Activated CD8-positive, alpha-beta T cell treated with anti-CD3 and anti-CD28 coated beads, Interleukin-2, amount 10 ng/mL, durations not matched to agents 7 days and 5 days (primary cell): ENCODE measurements at places on chromosomes 11 and 22. TPM values are rescaled to one million over a fixed set of nuclear protein-coding genes. Genes with fewer than 3 reads are reported as not detected.

GRCh38 chr11:124873951-124874350 lies 8.7 kb downstream of the ROBO3 start:
- H3K4me3 ChIP-seq, result no peak overlapping the region
- peaks cover 62% of the 10 kb centered on the region for H3K27me3 ChIP-seq
- no peaks in the 10 kb centered on the region for H3K36me3 ChIP-seq
- no peak for DNase-seq
- H3K27ac ChIP-seq, result no peak overlapping the region
- H3K4me1 ChIP-seq, result peaks cover 29% of the 10 kb centered on the region

DNA sequence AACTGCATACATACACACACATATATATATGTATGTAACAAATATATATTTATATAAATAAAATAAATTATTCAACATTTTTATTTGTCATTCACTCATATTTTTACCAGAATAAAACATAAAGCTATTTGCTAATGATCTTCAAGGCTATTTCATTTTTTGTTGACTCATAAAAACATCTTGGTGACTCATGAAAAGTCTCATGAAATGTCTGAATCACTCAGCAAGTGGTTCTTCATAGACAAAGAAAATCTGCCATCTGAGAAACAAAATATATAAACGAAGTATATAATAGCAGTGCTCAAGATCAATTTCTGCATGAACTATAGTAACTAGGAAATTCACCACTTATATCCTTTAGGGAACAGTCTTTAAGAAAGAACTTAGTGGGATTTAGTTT lies 764.8 kb upstream of the FAT3 start:
- no peak for DNase-seq
- no peak overlapping the region for H3K4me3 ChIP-seq
- no peaks in the 10 kb centered on the region for H3K4me1 ChIP-seq
- no peaks in the 10 kb centered on the region for H3K27me3 ChIP-seq
- H3K27ac ChIP-seq, result no peak overlapping the region

- H3K36me3 ChIP-seq, result no peaks in the 10 kb centered on the region
- peak within 1 kb of the TSS; percentile 57 for H3K4me3 ChIP-seq
- DNase-seq, result no peak
- H3K27me3 ChIP-seq, result peaks cover 56% of the 10 kb centered on the region
Measured at GRCh38 chr22:37519268-37520195, at the start of gene CARD10. Gene CARD10, minus strand, starts transcription at chr22:37519415. Its CDS starts 215 bp downstream, at chr22:37519200.

DNA sequence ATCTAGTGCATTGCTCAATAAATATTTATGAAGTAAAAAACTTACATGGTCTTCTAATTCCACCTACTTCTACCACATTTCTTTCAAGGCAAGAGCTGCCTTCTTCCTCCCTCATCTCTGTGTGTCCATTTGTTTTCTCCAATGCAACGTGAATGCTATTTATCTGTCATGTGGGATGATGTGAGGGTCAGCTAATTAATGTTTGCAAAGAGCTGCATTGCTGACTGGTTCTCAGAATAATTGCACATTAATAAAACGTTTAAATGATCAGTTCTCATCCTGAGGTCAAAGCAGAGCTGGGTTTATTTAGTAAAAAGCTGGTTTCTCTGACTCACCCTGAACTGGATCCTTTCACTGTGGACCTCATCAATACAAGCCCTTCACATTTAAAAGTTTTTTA lies 8.7 kb downstream of the TENM4 start:
- H3K4me1 ChIP-seq, result no peaks in the 10 kb centered on the region
- H3K4me3 ChIP-seq, result no peak overlapping the region
- H3K27me3 ChIP-seq, result peaks cover 16% of the 10 kb centered on the region
- no peak overlapping the region for H3K27ac ChIP-seq
- no peak for DNase-seq

GRCh38 chr11:60301178-60301577 lies 20.7 kb downstream of the MS4A4A start:
- H3K4me1 ChIP-seq, result no peaks in the 10 kb centered on the region
- H3K36me3 ChIP-seq, result no peaks in the 10 kb centered on the region
- H3K27ac ChIP-seq, result no peak overlapping the region

DNA sequence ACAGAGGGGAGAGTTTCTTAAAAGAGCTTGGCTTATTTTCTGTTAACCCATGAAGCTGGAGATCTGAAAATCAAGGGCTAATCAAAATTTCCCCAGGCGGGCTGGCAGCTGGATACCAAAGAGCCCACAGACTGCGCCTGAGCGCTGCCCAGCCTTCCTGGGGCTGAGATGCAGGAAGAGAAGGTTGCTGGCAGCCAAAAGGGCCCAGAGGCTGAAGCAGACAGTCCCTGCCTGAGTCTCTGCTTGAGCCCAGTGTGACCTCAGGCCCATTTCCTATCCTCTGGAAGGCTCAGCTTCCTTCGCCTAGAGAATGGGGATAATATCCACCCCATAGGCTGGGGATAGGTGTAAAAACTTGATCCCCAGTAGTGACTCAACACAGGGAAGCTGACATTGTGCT lies 49.1 kb downstream of the ARRB1 start:
- DNase-seq, result no peak
- H3K36me3 ChIP-seq, result peaks cover 3% of the 10 kb centered on the region
- no peaks in the 10 kb centered on the region for H3K27me3 ChIP-seq
- no peak overlapping the region for H3K4me3 ChIP-seq
- no peak overlapping the region for H3K27ac ChIP-seq

GRCh38 chr11:106070606-106071005 lies 6.5 kb downstream of the KBTBD3 start:
- H3K36me3 ChIP-seq, result peaks cover 6% of the 10 kb centered on the region
- no peak for DNase-seq
- H3K4me3 ChIP-seq, result no peak overlapping the region
- H3K27me3 ChIP-seq, result no peaks in the 10 kb centered on the region

DNA sequence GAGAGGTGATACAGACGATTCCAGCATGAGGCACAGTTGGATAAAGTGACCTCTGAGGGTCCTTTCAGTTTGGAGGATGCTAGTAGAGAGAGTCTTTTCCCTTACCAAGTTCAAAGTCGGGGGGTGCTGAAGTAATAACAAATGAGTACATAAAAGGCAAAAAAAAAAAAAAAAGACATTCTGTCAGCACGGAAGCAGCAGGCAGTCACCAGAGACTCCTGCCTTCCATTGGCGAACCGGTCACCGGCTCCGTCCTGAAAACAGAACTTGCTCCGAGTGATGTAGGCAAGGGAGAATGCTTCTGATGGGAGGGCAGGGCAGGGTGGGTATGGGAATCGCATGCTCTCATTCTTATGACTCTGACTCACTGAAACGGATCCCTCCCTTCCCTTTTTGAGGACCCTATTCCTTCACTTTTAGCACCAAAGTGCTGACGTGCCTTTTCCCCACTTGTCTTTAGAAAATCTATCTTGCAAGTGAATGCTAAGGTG lies 65.9 kb downstream of the PRR5L start:
- no peak overlapping the region for H3K4me3 ChIP-seq
- DNase-seq, result no peak
- H3K27me3 ChIP-seq, result peaks cover 43% of the 10 kb centered on the region
- no peaks in the 10 kb centered on the region for H3K36me3 ChIP-seq

DNA sequence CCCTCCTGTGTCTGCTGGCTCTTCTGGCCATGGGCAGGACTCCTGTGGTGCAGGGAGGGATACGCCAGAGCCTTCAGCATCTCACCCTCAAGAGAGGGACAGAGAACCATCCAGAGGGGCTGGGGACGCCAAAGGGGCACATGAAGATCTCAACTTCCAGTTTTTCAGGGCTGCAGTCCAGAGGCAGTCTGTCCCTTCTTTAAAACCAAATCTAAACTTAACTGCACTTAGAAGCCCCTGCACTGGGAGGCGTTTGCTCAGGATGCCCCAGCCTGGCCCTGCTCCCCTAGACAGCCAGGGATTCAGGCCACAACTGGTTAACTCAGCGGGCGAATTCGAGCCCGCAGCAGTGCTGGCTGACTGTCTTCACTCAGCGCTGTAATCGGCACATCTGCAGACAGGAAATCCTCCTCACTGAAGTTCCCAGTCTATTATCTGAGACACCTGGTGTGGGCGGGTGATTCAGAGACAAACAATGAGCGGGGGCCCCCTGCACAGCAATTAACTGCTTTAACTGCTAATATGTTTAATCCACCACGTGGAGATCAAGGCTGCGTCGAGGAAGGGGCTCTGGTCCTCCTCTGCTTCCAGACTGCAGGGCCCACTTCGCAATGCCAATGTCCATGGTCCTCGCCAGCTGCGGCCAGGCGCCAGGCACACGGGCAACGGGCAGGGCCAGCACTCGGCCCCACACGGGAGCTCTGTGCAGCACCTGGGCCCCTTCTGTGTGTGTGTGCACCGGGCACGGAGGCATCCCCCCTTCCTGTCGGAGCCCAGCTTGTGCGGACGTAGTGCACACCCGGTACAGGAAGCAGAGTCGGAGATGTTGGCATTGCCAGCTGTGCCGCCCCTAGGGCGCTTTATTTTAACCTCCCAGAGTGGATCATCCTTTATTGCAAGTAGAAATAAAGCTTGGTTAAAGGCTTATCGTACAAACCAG lies 36.9 kb upstream of the GNB1L start:
- DNase-seq, result peak; percentile 80
- peak overlapping the region; percentile 70 for H3K4me3 ChIP-seq
- H3K36me3 ChIP-seq, result peaks cover 8% of the 10 kb centered on the region
- H3K4me1 ChIP-seq, result peaks cover 59% of the 10 kb centered on the region
- H3K27me3 ChIP-seq, result no peaks in the 10 kb centered on the region
- H3K27ac ChIP-seq, result peak overlapping the region; percentile 89

DNA sequence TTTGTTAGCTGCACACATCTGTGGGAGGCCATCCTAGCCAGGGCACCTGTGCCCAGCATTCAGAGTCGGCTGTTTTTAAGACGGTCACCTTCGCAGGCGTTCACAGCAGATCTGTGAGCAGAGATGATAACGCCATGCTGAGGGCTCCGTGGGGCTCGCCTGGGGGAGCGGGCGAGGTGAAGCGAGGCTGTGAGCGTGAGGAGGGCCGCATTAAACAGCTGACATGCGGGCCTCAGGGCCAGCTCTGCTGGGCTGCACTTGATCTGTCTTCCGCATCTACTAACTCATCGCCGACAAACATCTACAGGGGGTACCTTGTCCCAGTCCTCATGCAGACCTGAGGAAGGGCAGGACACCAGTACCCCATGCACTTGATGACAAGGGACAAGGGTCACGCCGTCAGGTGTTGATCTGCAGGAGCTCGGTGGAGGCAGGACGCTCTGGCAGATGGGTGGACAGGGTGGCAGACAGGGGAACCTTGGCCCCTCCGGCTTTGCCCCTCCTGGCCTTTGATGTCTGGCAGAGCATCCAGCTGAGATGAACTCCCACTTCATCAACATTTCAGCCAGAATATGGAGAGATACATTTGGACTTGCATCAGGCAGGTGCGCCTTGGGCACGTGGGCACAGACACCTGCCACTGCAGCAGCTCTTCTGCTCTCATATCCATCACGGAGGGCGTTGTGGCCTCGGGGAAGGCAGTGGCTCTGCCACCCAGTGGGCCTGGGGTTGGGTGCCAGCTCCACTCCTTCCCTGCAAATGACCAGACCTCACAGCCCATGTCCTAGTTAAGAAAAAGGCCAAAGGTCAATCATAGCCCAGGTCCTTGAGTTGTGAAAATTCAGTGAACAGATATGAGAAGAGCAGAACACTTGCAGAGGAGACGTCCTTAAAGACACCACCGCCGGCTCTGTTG lies 822.9 kb downstream of the BRD1 start:
- DNase-seq, result peak; percentile 5
- no peaks in the 10 kb centered on the region for H3K4me1 ChIP-seq
- H3K27me3 ChIP-seq, result no peaks in the 10 kb centered on the region
- H3K36me3 ChIP-seq, result no peaks in the 10 kb centered on the region

- H3K4me3 ChIP-seq, result no peak overlapping the region
- no peak for DNase-seq
- no peak overlapping the region for H3K27ac ChIP-seq
- H3K4me1 ChIP-seq, result no peaks in the 10 kb centered on the region
Measured at GRCh38 chr22:44524806-44525205, 26.8 kb upstream of the RTL6 start.

DNA sequence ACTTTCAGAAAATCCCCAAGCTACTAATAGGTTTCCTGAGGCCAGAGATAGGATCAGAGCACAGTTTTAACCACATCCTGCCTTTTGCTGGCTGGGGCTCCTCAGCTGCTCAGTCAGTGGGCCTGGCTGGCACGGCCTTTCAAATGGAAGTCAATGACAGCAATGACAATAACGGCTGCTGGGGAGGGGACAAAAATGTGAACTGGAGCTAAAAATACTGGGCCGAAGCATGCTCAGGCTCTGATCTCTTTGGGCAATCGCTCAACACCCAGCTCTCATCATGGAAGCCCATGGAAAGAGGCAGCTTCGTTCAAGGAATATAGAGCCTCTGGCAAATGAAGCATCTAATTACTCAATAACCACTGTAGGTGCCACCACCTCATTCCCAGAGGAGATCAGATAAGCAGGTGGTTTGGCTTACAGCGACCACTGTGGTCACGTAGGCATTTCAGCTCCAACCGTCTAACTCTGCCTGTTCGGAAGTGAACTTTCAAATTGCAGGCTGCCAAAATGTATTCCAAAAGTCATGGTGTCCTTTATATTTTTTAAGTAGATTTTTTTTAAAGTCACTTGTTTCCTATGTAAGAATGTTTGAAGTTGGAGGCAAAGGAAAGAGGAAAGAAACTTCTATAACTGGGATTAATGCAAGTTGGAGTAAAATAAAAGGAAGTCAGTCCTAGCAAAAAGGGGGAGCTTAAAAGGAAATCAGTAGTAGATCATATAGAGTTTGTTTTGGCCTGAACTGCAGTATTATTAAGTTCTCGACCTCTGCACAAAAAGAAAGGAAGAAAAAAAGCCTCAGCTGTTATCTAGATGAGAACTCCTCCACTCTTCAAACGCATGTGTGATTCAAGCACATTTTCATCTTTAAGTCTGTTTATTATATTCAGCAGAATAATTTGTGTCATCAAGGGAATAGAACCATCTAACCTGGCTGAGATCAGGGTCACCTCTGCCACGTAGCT lies 14.1 kb downstream of the WT1 start:
- no peaks in the 10 kb centered on the region for H3K36me3 ChIP-seq
- peaks cover 47% of the 10 kb centered on the region for H3K27me3 ChIP-seq
- H3K4me3 ChIP-seq, result no peak overlapping the region
- peak overlapping the region; percentile 62 for H3K27ac ChIP-seq

- no peak overlapping the region for H3K4me3 ChIP-seq
- peaks cover 18% of the 10 kb centered on the region for H3K4me1 ChIP-seq
- no peak for DNase-seq
- H3K27ac ChIP-seq, result no peak overlapping the region
- H3K36me3 ChIP-seq, result peaks cover 4% of the 10 kb centered on the region
- H3K27me3 ChIP-seq, result peaks cover 24% of the 10 kb centered on the region
Measured at GRCh38 chr11:134120921-134121526, 52.2 kb downstream of the JAM3 start.

The OR51E2 gene
- total RNA-seq, result not detected

The MRGPRE gene
- total RNA-seq, result not detected

The MYO7A gene
- total RNA-seq, result not detected
